GM12891 (cell line): ENCODE measurements at places on chromosomes 7 and 10.

DNA sequence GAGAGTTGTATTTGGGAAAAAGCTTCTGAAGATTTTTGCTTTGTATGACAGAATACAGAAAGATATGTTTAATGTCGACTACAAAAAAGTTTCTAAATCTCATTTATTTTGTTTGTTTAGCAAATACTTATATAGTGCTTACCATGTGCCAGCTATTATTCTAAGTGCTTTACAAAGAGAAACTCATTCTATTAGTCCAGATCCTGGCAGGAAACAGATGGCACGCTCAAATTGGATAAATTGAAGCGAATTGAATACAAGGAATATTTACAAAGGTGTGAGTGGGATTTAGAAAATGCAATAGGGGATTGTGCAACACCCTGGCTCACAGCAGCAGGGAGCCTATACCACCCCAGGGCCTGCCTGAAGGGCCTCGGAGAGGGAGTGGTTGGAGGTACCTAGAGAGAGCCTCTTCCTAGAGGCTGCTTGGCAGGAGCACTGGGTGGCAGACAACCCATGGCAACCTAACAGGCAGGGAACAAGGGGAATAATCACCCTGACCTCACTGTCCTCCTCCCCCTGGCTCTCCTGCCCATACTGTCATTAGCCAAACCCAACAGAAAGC is 27.6 kb upstream of the FAM204A start:
- no peak for DNase-seq

- DNase-seq: no peak
Measured at GRCh38 chr10:66929375-66929774, 3.5 kb downstream of the LRRTM3 start.

- no peak for DNase-seq
Measured at GRCh38 chr10:93629647-93630305, 17.4 kb downstream of the PDE6C start.

DNA sequence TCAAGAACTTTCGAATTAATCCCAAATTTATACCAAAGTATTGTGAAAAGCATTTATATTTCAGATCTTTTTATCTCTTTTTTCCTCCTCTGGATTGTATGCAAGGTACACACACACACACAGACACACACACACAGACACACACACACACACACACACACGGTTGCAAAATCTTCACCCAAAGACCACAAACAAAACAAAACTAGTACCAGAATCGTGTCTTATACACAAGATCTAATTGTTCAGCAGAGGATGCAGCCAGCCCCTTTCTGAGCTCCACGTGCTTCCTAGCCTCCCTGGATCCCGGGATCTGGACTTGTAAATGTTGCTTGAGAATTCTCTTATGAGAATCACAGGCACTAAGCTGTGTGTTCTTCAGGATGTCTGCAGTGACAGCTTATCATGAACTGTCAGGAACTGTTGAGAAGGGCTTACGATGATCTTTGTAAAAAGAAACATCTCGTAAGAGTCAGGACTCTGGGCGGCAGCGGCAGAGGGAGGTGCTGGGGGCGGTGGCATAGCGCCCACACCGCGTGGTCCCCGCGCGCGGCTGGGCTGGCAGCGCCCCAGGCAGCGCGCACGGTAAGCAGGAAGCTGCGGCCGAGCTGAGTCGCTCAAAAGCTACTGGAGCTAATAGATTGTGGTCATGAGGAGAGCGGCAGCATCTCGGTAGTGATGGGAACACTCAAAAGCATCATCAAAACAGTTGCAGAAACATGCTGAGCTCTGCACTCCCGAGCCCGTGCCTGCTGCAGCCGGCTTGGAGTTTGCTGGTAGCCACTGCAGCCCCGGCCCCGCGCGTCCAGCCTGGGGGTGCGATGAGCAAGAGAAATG is 277.6 kb downstream of the GATA3 start:
- peak; percentile 31 for DNase-seq

DNA sequence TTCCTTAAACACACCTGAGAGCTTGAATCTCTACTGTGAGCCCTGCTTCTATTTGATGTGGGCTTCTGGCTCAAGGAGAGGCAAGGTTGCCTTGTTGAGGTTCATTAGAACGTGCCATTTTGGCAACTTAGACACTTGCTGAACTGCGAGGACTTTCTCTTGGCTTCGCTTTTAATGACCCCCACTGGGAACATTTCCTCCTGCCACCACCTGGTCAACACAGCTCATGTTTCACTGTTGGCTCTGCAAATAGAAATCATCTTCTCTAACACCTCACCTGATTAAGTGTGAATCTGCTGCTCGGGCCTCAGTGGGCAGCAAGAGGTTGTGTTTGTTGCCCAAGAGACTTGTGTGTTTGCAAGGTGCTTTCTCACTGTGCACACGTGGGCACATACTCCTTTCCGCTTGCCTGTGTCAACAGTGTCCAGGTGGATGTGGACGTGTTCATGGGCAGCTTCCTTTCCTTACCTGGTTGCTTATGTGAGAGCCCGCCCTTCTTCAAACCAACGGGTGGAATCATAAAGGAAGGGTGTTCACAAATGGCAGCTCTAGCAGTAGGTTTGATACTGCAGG is 147.0 kb downstream of the NRP1 start:
- no peak for DNase-seq

DNA sequence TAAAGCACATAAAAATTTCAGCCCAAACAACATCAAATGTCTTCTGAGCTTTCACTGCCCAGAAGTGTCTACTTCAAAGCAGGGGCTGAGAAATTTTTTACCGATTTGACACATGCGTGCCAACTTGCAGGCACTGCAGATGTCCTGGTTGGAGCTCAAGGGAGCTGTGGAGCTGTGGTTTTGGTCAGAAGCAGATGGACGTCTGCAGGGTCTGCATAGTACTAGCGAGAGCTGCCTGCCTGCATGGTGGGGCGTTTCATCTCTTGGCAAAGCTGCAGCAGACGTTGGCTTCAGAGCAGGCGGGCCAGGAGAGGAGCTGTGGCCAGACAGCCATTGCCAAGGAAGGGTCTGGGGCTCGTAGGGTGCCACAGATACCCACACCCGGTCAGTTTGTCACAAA is 296.7 kb downstream of the GLRX3 start:
- DNase-seq: no peak

- DNase-seq: no peak
Measured at GRCh38 chr10:5343979-5344378, 20.8 kb upstream of the UCN3 start.

DNA sequence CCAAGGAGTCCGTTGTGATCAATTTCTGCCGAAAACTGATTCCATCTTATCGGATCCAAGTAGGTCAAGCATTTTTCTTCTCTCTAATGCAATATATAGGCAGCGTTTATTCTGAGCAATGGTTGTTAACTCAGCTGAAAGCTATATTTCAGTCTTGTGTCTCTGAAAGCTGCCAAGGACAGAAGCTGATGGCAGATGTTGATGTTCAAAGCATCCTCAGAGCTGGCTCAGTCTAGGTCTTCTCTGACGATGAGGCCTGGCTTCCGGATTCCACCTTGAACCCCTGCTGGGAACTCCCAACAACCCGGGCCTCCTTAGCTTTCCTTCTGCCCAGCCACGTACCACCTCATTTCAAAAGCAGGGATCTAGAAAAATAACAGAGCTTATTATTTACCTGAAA is 863.6 kb downstream of the NRG3 start:
- no peak for DNase-seq
